ENCODE measurements at places on chromosomes 2 and 18.

DNA sequence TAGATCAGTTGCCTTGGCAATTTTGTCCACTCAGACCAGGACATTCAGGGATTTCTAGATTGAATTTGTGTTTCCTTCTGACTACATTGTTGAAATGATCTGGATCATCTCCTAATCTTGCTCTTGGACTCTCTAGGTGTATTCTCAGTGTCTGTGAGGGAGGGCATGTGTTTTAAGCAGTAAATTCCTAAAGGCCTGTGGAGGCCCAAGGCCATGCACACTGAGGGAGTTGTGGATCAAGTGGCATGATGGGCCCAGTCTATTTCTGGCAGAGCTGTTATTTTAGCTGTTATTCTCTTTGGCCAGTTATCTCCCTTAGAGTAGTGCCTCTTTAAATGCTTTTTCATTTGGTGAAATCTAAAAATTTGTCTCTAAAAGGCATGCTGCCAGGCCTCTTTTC is 144.9 kb downstream of the RPIA start:
- DNase-seq, result no peak

- no peak for DNase-seq
Measured at GRCh38 chr2:66370824-66371223, 64.1 kb upstream of the MEIS1 start.

DNA sequence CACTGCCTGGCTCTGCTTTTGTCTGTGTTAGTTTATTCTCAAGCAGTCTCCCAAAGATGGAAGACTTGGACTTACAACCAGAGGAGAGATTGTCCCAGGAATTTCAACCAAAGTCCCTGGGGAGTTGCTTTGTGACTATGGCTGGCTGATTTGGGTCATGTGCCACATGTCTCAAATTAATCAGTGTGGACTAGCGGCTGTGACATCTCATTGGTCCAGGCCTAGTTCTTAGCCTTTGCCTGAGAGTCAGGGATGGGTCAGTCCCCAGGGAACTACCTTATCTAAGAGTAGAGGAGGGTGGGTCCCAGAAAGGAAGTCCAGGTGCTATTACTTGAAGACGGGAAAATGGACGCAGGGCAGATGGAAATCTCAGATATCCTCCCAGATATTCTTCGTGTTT is 217.1 kb downstream of the ACKR3 start:
- no peak for DNase-seq

GRCh38 chr18:39464006-39464405 is 1898.4 kb upstream of the CELF4 start:
- DNase-seq, result no peak

GRCh38 chr2:47675196-47675825 is 107.6 kb upstream of the MSH6 start:
- DNase-seq, result no peak

DNA sequence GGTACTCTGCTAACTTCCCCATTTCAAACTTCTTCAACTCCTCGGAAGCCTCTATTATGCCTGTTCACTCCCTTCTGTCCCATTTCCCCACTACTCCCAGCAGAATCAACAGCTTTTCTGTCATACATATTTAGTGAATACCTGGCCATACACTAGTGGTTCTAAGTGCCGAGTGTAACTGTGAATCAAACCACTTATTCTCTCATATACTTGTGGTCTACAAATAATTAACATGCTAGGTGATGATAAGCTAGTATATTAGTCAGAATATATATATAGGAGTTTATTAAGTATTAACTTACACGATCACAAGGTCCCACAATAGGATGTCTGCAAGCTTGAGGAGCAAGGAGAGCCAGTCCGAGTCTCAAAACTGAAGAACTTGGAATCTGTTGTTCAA is 150.7 kb downstream of the CCDC102B start:
- DNase-seq, result no peak

DNA sequence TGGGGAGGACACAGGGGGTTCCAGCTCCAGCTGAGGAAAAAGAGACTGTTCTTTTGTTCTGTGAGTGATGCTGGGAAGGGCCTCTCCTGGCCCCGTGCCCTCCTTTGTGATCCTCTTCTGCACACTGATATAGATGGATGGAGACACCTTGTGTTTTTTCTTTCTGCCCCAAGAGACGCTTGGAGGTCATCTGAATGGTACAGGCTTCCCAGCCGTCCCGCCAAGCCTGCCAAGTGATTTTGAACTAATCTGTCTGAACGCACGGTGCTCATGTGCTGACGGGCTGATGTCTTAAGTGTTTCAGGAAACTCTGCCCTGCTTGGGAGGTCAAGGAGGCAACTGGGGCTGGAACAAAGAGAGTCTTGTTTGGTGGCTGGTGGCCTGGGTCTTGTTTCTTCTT is 57.5 kb downstream of the KIF5C start:
- DNase-seq, result no peak

DNA sequence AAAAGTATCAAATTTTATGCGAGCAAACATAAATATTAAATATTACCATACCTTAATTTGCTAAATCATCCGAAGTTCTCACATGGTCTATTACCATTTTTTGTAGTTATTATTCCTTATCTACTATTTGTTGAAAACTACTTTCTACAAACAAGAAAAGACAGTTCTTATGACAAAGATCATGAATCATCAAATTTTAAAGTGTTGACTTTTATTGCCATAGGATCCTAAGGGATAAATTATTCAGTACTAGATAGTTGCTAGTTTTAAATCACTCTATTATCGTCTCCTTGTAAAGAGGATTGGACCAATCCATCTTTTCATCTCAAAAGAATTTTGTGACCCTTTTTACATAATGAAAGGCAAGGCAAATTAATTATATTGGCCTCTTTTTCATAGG is 523.6 kb upstream of the TMEFF2 start:
- no peak for DNase-seq

DNA sequence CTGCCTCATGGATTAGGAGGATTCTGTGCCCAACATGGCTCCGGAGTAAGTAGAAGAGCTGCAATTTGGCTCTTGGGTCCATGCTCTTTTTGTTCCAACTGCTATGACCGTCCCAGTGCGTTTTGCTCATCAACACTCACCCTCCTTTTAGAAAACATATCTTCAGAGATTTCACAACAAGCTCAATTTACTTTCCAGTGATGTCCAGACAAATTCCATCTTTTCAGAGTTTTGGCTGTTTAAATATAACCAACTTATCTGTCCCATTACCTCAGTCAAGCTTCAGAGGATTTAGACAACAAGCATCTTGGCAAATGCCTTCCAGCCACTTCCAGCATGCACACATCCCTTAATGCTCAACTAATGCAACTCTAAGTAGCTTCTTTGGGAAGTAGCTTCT is 6.9 kb upstream of the SLC14A2 start:
- no peak for DNase-seq

DNA sequence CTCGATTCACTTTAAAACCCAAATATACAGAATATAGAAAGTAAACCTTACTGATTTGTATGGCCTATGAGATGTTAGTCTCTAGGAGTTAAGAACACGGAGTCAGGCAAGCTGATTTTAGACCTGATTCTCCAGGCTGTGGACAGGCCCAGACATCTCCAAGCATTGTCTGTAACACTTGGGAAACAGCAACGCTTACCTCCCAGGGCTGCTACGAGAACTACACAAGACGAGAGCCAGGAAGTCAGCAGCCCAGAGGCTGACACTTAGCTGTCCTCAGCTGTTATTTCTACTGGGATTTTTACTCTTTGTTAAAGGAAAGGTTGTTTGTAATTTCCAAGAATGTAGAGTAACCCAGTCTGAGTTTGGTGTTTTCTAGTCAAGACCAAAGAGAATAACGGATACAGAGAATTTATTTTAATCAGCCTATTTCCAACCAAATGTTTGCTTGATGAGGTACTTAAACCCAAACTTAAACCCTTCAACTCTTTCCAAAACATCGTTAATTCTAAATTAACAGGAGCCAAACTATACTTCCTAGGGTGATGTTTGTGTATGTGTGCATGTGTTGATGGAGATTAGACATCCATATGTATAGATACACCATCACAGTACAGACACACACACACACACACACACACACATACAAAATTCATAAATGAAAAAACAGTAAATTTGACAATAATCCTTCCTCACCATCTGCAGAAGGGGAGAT is 123.4 kb downstream of the LAMA1 start:
- DNase-seq, result no peak

DNA sequence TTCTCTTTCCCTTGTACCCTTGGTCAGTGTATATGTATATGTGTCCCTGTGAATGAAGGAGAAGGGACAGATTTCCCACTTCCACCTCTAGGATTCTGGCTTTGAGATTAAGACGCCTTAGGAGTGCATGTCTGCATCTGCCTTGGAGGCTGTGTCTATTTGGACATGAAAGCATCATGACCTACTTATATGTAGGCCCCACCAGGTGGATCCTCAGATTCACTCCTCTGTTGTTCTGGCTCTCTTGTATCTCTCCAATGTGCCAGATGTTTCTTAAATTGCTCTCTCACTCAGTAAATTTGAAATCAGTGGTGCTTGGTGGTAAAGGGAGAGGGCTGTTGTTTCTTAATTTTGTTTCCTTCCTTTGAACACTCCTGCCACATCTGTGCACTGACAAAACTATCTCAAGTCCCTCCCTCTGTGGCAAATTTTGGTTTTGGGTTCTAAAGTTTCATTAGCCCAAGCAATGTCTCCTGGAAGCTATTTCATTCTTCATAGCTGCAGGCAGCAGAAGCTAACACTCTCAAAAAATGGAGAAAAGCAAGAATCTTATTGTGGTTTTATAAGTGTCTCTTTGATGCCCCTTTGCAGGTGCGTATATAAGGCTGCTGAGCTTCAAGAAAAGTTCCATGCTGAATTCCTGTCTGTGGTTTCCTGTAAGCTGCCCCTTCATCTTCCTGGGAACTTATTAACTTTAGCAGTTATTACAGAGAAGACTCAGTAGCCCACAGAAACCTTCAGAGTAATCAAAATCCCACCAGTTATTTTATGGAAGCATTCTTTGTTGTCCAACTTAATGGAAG is 179.7 kb upstream of the SETBP1 start:
- no peak for DNase-seq

GRCh38 chr2:63555931-63556330 is 32.3 kb downstream of the WDPCP start:
- DNase-seq, result no peak

GRCh38 chr2:113977660-113978523 is 88.0 kb downstream of the ACTR3 start:
- DNase-seq, result no peak

DNA sequence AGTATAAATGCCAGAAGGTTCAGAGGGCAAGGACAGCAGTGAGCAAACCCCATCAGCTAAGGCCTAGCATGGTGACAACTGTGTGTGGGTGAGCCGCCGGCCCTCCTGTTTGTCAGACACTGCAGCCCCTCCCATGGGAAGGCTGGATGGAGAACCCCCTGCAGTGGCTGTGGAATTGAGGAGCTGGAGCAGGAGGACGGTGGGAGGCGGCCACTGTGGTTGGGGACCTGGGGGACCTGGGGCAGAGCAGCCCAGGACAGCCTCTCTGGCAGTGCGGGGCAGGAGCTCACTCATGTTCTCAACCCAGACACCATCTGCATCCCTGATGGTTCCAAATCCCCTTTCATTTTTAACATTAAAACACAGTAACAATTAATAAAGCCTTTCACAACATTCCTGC is 68.8 kb downstream of the TSHZ1 start:
- no peak for DNase-seq

GRCh38 chr2:217106650-217107014 is 246.8 kb upstream of the TNP1 start:
- DNase-seq, result no peak

All from amygdala (tissue), 56 donors.